Activated T-helper 2 cell treated with anti-CD3 and anti-CD28 coated beads, Interferon-gamma antibody, Interleukin-2, Interleukin-4, amounts not matched to agents 10 μg/mL and 5 μg/mL and 100 μg/mL, durations not matched to agents 14 hours and 24 hours and 36 hours (primary cell): ENCODE measurements at places on chromosomes 16 and 17.

DNA sequence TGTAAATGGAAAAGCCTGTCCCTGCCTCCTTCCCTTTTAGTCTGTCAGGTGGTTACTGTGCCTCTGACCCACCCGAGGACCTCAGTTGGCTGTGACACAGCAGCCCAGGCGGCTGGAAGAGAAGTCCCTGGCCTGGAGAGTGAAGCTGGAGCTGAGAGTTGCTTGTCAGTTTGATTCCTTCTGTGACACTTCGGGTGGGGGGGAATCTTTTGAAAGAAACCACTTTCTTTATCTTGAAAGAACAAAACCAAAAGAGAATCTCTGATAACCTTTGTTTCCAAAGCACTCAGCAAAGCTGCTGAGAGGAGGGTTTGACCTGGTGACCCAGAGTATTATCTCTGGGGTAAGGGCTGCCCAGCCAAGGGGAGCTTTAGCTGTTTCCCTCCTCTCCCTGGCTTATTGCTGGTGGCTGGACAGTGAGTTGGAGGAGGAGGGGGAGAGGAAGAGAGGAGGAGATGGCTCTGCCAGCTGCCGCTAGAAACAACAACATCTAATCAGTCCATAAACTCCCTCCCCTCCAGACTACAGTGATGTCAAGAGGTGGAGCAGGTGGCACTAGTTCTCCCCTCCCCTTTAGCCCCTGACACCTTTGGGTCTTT lies 34.0 kb downstream of the YPEL2 start:
- DNase-seq, result peak; percentile 22

- DNase-seq, result no peak
Observed at GRCh38 chr16:9706217-9706836, 475.9 kb downstream of the GRIN2A start.

GRCh38 chr16:50809561-50809960 lies 67.7 kb downstream of the CYLD start:
- DNase-seq, result no peak

DNA sequence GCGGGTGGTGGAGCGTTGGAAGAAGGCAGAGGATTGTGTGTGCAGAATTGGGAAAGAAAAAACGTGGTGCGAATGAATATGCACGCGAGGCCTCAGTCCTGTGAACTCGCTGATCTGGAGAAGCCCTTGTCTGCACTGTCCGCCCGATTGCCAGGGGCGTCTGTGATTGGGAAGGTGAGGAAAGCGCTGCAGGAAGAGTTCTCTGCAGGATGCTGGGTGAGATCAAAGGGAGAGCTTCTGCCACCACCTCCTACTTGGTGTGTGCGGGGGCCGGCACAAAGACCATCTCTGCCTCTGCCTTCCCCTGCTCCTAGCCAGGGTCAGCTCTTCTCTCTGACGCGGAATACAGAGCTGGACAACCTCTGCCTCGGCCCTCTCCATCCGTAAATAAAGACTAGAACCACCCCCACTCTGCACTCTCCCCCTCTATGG lies 841 bp upstream of the RAB5C start:
- no peak for DNase-seq

GRCh38 chr16:86772671-86773353 lies 194.5 kb downstream of the FOXL1 start:
- DNase-seq, result no peak

DNA sequence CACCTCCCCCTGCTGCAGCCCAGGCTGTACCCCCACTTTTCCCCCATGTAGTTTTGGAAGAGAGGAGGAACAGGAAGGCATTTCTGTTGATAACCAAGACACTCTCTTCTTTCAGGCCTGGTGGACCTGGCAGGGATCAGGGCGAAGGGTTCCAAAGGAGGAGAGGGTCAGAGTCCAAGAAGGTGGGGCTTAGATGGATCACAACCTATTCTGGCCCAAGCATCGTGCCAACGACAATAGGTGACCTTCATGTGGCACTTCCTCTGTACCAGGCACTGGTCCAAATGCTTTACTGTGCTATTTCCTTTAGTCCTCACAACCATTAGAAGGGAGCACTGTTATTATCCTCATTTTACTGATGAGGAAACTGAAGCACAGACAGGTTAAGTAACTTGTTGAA lies 84.3 kb downstream of the TMEM132E start:
- no peak for DNase-seq

DNA sequence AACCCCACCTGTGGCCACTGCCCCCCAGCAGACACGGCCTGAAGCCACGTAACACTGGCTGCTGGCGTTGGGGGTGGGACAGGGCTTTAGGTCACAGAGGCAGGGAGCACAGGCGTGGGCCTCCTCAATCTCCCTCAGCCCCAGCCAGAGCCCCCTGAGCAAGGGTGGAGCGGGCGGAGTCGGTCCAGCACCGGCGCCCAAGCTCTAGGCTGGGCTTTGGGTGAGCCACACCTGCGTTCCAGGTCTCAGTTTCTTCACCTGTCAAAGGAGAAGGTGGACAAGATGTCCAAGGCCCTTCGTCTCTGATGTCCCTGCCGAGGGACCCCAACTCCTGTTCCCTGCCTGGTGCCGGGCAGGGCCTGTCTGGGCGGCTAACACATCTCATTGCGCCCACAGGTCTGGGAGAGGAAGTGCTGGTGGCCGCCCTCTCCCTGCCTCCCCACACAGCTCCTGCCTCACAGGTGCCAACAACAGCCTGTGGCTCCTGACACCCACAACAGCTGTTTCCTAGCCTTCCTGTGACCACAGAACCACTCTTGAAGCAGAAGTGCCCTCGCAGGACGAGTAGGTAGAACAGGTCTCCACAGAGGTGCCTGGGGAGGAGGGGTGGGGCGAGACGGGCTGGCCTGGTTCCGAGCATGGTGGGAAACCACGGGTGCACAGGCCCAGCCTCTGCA lies 12.0 kb downstream of the FAM83G start:
- DNase-seq, result no peak

DNA sequence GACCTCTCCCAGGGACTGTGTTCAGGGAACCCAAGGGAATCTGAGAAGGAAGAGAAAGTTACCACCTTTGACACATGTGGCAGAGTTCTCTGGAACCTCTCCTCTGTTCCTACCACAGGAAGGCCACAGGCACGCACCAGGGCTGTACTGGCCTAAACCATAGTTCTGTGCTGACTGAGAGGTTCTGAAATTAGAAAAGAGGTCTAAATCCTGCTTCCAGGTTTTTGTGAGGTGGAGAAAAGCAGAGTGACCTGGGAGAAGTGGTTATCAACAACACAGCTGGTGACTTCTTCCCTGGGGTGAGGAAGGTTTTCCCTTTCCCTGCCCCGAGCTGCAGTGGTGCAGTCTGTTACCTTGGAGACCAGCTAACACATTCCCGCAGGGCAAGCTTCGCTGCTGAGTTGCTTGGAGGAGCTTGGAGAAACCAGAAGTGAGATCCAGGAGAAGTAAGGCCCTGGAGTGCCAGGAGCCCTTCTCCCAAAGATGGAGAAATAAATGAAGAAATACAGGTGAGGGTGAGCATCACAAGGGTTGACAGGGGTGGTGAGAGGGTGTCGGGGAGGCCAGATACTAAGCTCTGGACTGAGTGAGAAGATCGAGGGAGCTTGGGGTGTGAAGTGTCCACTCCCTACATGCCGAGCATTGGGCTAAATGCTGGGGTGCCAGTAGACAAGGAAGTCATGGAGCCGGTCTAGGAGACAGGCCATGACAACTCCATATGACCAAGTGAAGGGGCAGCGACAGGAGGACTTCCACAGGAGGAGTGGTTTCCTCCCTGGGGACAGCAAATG lies at the start of gene VWA3A:
Gene VWA3A, plus strand, starts transcription at position 399 of the 791 bp plus-strand sequence. Its CDS starts 97 bp downstream, at position 496.
- no peak for DNase-seq

DNA sequence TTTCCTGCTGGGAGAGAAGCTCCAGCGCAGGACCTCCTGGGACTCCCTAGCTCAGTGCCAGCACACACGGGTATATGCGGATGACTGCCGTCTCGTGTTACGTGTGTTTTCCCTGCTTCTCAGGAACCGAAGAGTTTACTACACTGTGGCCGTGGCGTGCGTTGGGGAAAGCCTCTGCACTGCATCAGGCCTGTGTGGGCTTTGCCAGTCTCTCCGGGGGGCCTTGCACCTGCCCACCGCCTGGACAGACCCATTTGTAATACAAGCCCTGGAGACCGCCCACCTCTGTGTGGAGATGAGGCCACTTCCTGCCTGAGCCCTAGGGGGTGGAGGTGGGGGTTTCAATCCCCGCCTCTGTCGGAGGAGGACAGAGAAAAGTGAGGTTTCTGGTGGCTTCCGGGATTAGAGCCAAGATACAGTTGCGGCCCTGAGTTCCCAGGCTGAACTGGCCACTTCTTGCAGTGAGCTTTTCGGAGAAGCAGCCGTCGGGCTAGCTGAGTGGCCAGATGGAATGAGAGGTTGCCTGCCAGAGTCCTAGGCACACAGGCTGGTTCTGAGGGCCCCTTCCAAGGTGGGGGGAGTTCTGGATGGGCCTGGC lies 43.4 kb upstream of the GSE1 start:
- no peak for DNase-seq

- DNase-seq, result peak; percentile 80
Observed at GRCh38 chr17:7336240-7337175, at the start of gene ACAP1. Gene ACAP1, plus strand, starts transcription at chr17:7336529. Its CDS starts 206 bp downstream, at chr17:7336735.

GRCh38 chr17:66944351-66945146 lies 20.0 kb upstream of the CACNG4 start:
- DNase-seq, result no peak

DNA sequence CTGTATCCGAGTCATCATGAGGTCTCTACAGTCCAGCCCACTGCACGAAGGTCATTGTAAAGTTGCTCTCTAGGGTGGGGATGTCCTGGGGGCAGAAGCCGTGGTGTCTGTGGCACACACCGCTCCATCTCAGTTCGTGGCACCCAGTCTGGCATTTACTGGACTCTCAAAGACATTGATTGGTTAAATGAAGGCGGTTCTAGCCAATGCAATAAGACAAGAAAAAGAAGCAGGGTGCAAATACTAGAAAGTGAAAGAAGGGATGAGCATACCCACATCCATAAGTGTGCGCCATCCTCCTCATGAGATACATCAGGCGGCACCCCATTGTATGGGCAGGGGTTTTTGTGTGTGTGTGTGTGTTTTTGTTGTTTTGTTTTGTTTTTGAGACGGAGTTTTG lies 10.7 kb upstream of the ATP2A3 start:
- DNase-seq, result no peak

DNA sequence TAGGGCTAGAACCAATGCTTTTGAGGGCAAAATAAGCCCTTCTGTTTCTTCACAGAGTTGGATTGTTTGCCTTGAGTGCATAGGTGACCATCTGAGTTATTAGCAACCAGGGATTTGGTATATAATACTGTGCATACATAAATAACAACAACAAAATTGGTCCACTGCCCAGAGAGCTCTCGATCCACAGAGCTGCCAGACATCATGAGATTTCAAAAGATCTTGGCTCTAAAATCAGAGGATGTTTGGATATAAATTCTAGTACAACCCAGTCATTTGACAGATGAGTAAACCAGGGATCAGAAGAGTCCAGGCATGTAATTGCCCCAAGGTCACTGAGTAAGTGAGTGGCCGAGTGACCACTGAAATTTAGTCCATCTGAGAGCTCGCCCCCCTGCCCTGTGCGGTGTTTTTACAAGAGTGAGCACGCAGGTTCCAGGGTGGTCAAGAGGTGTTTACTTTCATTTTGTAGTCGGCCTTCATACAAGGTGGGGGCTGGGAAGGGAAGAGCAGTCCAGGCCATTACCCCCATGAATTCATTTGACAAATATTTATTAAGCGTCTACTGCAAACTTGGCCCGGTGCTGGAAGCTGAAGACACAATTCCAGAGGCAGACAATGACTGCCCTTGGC lies 1.8 kb upstream of the MT2A start:
- no peak for DNase-seq

GRCh38 chr16:48676836-48677235 lies 66.9 kb upstream of the N4BP1 start:
- DNase-seq, result no peak

DNA sequence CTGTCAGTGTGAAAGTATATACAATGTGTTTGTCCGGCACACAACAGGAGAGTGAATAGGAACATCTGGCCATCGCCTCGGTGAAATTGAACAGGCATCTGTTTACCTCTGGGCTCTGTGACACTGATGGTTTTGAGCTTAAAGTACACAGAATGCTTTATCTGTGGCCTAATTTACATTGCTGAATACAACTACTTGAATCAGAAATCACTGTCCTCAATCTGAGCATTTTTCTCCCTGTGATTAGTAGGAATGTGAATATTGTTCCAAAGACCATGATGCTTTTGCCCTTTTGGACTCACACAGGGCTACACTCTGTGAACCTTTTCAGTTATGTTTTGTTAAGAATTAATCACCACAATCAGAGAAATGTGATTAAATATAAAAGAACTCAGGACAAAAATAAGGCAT lies 323.0 kb upstream of the TBX2 start:
- DNase-seq, result no peak

- DNase-seq, result no peak
Observed at GRCh38 chr17:75698659-75699058, 22.6 kb upstream of the ITGB4 start.

DNA sequence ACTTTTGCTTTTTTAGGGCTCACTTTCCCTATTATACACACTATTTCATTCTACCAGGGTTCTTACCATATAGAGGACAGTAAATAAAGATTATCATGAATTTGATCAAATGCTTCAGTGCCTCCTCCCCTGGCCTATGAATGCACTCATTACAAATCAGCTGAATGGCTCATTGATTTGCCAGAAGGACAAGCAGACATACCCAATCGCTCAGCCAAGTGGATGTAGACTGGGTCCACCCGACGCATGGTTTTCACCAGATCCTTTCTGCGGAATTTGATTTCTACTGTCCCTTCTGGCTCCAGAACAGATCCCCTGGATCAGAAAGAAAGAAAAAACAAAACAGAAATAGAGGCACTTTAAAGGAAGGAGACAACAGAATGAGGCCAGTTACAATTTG lies 162.6 kb downstream of the AATF start:
- DNase-seq, result no peak

DNA sequence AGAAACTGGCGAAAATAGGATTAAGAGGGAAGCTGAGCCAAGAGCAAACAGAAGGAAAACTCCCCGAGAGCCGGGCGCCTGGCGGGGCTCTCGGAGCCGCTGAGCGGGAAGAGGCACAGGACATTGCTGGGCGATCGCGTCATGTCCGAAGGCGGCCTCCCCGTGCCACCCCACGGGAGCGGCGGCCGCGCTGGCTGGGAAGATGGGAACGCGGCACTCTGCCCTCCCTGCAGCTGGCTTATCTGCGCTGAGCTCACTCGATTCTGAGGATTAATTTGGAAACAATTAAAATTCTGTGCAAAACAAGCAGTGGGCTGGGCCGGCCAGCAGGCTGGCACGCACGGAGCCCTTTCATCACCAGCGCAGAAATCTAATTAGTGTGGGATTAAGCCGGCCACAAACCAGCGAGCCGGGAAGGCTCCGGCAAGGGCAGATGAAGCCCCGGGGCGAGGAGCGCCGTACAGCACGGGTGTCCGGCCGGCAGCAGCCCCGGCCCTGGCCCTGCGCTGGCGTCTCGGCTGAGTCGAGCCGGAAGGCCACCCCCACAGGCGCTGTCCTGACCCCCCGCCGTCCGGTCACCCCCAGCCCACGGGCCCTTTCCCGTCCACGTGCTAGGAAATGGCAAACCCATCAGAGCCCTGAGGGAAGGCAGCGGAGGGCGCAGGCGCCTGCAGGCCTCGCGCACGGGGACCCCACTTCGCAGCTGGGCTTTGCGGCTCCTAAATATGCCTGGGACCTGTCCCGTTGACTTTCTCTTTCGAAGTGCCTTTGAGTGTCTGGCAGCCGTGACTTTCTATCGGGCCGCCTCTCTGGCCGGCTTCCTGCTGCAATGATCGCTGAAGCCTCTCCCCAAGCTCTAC lies 37.9 kb downstream of the SOX8 start:
- DNase-seq, result no peak

GRCh38 chr17:72183194-72183685 lies 62.4 kb downstream of the SOX9 start:
- DNase-seq, result no peak

GRCh38 chr16:19722981-19723380 lies 4.9 kb downstream of the IQCK start:
- DNase-seq, result no peak

- no peak for DNase-seq
Observed at GRCh38 chr16:75218256-75219076, at the start of gene CTRB1. Gene CTRB1, plus strand, starts transcription at chr16:75218988. Its CDS starts 20 bp downstream, at chr16:75219008.
